Stromal cell of bone marrow (primary cell): ENCODE measurements at places on chromosomes 3 and 15.

DNA sequence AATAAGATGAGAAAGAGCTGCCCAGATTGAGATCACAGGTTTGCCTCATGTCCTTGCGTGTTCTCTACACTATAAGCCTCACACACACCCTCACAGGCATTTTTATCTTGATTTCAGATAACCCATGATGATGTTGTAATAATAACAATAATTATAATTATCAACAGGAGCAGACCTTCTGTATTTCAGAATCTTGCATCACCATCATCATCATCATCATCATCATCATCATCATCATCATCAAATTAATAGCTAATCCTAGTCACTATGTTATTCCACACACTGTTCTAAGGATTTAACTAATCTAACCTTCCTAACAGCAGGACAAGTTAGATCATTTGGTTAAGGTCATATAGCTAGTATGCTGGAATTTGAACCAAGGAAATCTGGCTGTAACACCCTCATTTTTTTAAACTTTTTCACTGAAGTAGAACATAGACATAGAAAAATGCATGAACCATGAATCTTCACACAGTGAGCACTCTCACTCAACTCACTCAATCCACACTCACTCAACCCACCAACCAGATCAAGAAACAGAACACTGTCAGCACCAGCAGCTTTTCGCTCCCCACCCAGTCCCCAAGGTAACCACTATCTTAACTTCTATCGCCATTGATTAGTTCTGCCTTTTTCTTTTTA lies 1.8 kb upstream of the SH2D7 start:
- no peak for DNase-seq

- DNase-seq = no peak
Observed at GRCh38 chr3:159187706-159188105, 385.9 kb downstream of the MFSD1 start.

- no peak for DNase-seq
Observed at GRCh38 chr3:64264501-64265109, 39.3 kb upstream of the PRICKLE2 start.

DNA sequence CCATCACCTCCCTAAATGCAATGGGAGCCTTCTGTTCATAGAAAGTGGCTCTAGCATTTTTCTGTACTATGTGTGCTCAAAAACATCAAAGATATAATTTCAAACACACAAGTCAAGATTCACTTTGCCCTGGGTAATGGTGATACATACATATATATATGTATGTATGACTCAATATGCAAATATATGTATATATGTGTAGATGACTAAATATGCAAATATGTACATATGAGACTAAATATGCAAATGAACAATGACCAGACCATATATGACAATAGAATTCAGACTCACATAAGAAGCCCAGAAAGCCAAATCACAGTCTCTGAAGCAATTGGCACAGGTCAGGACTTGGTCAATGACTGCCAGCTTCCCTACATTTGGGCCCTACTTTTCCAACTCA lies 36.9 kb upstream of the SNRK start:
- DNase-seq = no peak

DNA sequence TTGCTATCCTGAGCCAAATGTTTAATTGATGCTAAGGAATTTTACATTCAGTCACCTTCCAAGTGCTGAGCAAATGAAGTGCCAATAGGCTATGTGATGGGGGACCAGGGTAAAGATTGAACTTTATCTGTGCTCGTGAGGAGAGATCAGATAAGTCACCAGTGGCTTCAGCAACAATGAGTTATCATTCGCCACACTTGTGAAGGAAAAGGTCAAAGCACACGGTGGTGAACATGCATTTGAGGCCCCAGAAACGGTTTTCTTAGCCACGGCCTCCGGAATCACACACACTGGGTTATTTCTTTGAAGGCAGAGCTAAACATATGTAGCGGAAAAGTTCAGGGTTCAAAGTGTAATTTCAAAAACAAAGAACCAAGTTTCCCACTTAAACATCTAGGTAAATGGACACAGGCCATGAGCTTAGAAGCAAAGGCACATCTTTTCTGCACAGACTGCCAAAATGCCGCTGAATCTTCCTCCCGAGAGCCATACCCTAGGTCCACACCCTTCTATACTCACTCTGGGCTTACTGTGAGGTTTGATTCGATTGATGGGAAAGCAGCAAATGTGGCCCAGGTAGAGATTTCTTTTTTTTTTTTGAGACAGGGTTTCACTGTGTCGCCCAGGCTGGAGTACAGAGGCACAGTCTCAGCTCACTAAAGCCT lies 268.5 kb downstream of the SHQ1 start:
- DNase-seq = no peak

- no peak for DNase-seq
Observed at GRCh38 chr3:63076357-63076756, 201.1 kb upstream of the CADPS start.

DNA sequence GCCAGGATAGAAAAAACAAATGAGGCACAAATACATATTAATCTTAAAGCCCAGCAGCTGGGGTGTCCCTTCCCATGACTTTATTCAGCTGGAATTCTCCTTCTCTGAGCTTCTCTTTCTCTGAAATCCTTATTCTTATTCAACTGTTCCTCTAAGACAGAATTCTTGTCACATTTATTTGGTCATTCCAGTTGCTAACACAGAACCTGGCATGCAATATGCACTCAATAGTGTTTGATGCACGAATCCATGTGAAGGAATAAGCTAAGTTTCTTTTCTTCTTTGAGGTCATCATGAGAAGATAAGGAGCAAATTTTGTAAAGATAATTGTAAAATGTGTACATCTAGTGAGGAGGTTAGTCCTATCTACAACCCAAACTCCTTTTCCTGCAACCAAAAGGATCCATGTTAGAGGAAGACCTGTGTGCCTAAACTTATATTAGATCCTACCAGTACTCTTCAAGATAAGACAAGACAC lies 154.2 kb upstream of the KCNMB2 start:
- DNase-seq = no peak

GRCh38 chr3:141945726-141946485 lies 69.5 kb downstream of the ATP1B3 start:
- DNase-seq = no peak
